ENCODE measurements at places on chromosomes 11 and 22.

DNA sequence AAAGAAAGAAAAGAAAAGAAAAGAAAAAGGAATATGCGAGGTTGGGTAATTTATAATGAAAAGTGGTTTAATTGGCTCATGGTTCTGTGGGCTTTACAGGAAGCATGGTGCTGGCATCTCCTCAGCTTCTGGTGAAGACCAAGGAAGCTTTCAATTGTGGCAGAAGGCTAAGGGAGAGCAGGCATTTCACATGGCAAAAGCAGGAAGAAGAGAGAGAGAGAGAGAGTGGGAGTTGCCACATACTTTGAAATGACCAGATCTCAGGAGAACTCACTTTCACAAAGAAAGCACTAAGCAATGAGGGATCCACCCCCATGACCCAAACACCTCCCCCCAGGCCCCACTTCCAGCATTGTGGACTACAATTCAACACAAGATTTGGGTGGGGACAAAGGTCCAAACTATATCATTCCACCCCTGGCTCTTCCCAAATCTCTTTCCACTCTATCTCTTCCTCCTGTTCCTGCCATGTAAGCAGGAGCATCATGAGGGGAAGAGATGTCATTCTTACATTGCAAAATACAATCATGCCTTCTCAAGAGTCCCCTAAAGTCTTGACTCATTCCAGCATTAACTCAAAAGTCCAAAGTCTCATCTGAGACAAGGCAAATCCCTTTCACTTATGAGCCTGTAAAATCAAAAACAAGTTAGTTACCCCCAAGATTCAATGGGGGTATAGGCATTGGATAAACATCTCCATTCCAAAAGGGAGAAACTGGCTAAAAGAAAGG, 38.9 kb downstream of the LINC01488 start:
- DNase-seq, result no peak

- no peak for DNase-seq
These were observed 6.8 kb downstream of the ZNF74 start for GRCh38 chr22:20400606-20401375.

GRCh38 chr22:34587357-34588356, 478.3 kb upstream of the ISX start:
- no peak for DNase-seq

GRCh38 chr11:65592858-65593517, 2.6 kb downstream of the KCNK7 start:
- DNase-seq, result no peak

DNA sequence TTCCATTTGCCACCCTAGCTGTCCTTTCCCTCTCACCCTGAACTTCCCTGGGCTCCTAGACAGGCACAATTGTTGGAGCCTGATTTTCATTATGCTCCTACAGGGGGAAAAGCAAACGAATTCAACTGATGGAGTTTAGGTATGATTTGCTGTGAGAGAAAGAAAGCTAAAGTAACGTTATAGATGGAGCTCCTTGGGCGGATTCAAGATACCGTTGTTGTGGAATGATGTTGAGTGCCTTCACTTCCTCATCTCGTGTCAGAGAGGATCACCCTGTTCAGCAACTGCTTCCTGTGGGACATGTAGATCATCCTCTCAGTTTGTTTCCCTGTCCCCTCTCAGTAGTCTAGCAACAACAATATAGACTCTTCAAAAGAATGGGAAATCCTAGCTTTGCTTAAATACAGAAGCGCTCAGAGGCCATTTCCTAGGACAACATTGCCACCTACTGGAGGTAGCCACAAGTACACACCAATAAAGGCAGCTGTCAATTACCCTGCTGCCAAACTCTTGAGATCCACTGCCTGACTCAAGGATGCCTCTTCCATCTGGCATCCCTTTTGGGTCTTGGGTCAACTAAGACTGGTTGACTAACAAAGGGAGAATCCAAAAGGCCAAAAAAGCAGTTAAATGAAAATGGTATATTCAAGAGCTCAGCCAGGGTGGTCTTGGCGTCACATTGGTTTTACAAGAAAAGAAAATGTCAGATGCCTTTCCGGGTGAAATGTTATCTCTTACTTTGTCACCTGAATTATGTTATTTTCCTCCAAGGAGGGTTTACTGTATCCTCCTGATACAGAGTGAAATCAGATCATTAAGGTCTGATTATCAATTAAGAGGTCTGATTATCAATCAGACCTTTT, 13.5 kb upstream of the DTX4 start:
- peak; percentile 75 for DNase-seq

- DNase-seq, result peak; percentile 82
These were observed at the start of gene TRIM22 for GRCh38 chr11:5689551-5689983. Gene TRIM22 (plus strand): TSS chr11:5689790. CDS start chr11:5696233, 6,443 bp downstream.
